ENCODE measurements at places on chromosomes 5 and 9.

DNA sequence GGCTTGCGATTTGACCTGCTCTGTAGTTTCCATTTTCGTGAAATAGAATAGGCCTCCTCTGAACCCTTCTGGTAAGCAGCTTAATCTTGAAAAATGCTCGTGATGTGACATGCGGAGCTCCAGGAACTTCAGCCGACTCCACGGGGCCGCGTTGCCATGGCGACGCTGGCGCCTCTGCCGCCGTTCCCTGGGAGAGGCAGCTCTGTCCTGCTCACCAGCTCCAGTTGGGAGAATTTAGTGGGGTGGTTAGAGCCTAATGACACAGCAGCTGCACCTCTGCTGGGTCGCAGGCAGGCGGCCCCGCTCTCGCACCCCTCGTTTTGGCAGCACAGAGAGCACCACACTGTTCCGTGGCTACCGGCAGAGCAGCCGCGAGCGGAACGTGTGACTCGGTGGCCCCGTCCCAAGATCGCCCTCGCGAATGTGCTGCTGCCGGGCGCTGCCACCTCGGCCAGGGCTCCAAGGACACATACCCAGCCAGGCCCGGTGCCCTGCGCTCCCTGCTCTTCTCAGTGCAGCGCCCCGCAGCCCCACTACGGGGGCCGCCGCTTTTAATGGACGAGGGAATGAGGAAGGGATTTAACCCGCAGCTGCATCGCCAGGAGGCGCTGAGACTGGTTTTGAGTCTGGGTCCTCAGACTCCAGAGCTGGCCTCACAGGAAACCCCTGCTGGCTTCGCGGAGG lies 131.2 kb upstream of the LMX1B start:
- no peak for DNase-seq

DNA sequence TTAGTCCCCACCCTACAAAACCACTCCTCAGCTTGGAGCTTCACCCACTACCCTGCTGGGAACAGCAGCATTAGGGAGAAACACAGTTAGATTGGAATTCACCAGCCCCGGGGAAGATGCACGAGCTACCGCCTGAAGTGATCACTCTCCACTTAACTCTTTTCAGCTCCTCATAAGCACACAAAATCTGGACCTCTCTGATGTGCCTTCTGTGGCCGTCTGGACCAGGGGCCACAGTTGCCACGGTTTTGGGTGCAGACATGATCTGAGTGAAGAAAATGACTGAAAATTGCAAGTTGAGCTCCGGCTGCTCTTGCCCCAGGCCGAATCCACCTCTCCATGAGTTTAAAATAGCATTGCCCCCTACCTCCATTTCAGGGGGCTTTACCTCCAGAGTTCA lies 95.2 kb downstream of the TENT4A start:
- DNase-seq: no peak

DNA sequence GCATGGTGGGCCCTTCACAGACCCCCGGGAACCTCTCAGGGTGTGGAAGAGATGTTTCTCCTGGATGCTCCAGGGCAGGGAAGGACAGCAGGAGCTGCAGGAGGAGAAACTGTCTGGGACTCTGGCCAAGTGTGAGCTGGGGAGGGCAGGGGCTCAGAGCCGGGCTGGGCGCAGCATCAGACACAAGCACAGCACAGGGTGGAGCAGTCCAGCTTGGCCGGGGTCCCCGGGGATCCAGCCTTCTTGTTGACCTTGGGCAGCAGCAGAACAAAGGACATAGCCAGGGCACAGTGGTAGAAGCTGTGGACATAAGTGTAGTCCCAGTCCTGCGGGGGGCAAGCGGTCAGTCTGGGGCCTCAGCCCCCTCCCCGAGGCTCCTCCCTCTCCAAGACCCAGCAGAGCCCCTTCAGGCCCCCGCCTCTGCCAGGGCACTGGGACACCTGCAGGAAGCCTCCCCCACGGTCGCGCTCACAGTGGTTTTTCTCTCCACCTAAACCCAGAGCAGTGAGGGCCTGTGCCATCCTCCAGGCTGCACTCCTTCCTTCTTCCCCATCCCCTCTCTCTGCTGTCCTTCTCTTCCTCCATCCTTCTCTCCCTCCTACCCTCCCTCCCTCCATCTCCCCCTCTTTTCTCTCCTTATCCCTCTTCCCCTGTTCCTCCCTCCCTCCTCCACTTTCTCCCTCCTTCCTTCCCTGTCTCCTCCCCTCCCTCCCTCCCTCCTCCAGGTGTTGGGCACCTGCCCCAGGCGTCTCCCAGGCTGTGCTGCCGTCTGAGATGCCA lies 10.1 kb downstream of the MYMK start:
- DNase-seq: peak; percentile 85

DNA sequence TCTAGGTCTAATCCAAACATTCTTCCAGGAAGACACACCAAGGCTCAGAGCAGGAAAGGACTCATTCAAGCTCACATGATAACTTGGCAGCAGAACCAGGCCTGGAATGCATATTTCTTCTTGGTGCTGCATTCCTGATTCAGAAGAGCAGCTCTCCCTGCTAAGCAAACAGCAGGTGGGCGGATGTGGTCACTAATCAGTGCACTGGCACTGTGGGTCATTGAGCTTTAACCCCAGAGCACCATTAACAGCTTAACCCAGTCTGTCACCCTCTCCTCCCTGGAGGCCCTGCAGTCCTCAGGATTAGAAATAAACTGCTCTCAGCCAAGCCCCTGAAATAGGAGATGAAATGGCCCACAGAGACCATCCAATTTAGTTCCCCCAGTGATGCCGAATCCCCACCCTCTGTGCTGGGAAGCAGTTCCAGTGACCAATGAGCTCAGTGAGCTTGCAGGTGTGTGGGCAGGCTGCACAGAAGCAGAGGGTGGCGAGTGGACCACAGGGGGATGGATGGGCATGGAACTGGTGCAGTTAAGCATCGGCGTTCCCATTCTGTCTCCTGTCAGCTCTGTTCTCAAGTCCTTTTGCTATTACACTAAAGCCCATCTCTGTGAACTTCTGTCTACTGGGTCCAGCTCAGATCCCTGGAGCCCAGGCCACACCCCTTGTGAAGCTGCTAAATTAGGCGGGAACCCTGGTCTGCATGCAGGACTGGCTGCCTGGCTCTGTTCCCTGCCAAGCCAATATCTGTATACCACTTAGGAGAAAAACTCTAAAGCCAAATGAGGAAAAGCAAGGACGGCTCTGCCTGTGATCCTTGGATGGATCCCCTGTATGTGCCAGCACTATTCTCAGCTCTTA lies 16.6 kb upstream of the MEGF9 start:
- DNase-seq: no peak

GRCh38 chr9:14212697-14213420 lies 101.1 kb downstream of the NFIB start:
- DNase-seq: no peak

DNA sequence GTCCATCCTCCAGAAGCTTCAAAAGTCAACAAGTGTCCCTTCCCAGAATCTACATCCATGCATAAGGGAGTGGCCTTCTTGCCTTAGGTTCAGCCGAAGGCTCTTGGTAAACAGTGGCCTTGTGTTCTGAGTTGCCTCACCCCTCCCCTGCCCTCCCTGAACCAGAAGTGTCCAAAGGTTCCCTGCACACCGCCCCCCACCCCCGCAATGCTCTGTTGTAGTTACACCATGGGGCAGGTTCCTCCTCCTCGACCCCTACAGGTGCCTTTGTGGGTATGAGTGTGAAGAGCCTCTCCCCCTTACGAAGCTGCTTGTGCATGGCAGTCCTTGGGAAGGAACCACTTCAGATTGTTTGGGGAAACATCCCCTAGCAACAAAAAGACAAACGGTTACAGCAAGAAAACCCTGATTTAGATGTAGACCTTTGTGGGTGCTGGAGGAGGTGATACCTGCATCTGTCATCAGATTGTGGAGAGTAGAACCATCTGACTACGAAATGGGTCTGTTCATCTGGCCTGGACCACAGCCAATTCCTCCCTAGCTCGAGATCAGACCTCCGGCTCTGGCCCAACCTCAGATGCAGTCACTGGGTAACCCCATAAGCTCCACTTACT lies 7.1 kb downstream of the SPACA9 start:
- DNase-seq: no peak

- no peak for DNase-seq
These were observed 1.8 kb downstream of the NTMT1 start for GRCh38 chr9:129627556-129628440.
